ENCODE measurements at places on chromosomes 13 and 19. TPM values are rescaled to one million over a fixed set of nuclear protein-coding genes. Genes with fewer than 3 reads are reported as not detected.

GRCh38 chr13:30633861-30634260 is 16.1 kb downstream of the USPL1 start:
- no peak for ATAC-seq

- no peak for ATAC-seq
Measured at GRCh38 chr19:31674503-31675192, 325.4 kb upstream of the TSHZ3 start.

GRCh38 chr19:38665219-38665931 is 17.9 kb downstream of the ACTN4 start:
- no peak for ATAC-seq

DNA sequence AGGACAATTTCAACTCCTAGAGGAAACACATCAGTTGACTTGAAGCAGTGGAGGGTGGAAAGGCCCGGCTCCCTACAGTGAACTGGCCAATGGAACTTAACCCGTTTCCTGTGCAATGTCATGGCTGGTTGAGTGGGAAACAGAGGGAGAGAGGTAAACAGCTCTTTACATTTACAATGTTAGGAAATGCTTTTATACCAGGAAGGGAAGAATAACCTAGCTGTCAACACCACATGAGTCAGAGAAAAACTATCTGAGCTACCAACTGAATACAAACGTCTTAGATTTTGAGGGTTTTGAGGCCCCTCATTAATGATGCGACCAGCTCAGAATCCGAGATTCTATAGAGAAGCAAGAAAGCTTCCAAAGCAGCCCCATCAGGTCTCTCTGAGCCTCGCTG is 36.7 kb downstream of the CARD8 start:
- no peak for ATAC-seq

DNA sequence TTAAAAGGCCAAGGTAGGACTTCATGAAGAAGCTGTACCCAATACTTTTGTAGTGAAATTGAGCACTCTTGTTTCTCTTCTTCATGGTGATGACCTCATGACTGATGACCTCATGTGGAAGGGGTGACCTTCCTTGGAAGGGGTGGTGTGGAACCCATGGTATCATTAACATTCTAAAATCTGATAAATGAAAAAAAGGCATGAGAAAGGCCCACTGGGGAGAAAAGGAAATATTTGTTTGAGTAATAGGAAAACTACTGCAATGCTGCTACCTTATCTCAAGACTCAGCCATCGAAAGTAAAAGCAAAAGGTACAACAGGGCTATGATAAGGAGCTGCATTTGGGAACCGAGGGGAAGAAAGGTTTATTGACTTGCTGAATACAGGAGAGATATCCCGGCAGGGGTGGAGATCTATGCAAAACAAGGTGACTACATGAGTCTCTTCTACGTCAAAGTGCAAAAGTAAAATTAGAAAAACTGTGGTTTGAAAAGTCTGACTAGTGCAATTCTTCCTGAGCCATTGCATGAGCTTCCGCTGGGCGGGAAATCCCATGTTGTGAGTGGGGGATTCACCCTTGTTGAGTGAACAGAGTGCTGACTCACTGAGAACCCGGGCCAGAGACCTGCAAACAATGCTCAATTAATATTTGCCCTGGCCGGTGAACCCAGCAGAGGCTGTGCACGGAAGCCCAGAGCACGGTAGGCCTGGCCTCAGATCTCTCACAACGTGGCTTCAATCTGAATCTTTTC is 138.9 kb upstream of the RFC3 start:
- peak; percentile 93 for ATAC-seq

The COG6 gene
- total RNA-seq = 47.3 TPM

DNA sequence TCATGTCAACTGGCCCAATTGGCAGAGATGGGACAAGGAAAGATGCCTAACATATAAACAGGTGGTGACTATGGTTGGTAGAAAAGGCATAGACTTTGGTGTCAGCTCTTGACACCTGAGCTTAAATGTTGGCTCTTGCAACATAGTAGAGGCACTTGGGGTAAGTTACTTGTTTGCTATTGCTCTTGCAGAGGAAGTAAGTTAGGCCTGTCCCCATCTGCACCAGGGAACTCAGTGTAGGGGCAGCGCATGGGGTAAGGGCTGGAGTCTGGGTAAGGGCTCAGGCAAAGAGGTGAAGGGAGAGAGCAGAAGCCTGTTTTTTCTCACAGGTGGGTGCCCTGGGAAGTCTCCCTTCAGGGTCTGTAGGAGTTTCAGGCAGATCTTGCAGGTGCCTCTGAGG is 27.6 kb downstream of the ERICH6B start:
- no peak for ATAC-seq

The ODAD3 gene
- total RNA-seq = 0.15 TPM

DNA sequence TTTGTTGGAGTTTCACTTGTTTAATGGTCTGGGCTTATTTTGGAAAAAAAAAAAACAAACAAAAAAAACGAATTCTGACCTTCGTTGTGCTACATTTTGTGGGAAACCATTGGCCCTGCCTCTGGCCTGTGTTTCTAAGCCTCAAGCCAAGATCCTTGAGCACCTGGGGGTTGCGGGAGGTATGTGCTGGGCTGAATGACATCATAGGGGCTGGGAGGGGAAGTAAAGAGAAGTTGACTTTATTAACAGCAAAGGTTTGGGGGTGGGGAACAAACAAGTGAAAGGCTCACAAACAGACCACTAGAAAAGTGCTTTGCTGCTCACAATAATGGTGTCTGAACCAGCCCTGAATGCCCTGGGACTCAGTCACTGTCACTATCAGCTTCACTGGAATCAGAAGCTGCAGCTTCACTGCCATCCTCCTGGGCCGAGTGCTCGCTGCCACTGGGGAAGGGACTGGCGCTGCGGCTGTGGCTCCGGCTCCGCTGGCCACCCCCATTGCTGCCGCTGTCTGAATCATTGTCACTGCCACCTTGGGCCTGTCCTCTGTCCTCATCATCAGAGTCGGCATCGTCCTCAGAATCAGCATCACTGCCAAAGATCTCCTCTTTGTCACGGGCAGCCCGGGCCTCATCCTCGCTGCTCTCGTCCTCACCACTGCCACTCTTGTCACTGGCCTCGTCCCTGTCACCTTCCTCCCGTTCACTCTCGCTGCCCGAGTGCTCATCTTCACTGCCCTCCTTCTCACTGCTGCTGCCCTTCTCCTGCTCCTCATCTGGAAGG is 5.1 kb downstream of the PAF1 start:
- no peak for ATAC-seq

The TLE6 gene
- total RNA-seq = 4.1 TPM

DNA sequence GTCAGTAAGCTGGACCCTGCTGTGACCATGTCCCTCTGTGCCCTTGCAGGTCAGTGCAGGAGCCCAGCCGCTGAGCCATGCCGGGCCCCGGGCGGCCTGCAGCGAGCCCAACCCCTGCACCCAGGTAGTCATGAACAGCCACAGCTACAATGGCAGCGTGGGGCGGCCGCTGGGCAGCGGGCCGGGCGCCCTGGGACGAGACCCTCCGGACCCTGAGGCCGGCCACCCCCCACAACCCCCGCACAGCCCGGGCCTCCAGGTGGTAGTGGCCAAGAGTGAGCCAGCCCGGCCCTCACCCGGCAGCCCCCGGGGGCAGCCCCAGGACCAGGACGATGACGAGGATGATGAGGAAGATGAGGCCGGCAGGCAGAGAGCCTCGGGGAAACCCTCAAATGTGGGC is 6.9 kb downstream of the KCNN1 start:
- ATAC-seq = no peak

- ATAC-seq = no peak
Measured at GRCh38 chr19:17997969-17998826, 9.8 kb upstream of the ARRDC2 start.

GRCh38 chr13:50998326-50998725 is 88.7 kb downstream of the RNASEH2B start:
- ATAC-seq = no peak

GRCh38 chr13:80798576-80799133 is 457.7 kb upstream of the SPRY2 start:
- no peak for ATAC-seq
